ENCODE measurements at places on chromosomes 5 and 9.

DNA sequence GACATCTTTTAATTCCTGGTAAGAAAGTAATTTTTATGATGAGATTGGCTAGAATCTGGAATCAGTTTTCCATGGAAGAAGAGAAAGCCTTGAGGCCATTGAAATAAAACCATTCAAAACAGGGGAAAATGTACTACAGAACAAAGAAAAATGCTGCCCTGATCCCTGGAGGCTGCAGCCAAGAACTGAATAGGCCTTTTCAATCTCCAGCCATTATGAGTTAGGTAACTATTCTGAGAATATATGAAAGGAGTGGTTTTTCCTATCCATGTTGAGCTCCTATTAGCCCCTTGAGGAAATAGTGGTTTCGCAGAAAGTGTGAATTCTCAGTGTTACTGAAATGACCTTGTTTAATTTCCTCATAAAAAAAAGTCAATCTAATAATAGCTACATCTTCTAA, 408.5 kb upstream of the GRAMD2B start:
- no peak for DNase-seq

- DNase-seq = no peak
Measured at GRCh38 chr5:76305269-76305668, 97.8 kb upstream of the IQGAP2 start.

- DNase-seq = no peak
Measured at GRCh38 chr5:24854350-24854749, 209.6 kb upstream of the CDH10 start.

- DNase-seq = no peak
Measured at GRCh38 chr9:99143655-99144054, 38.7 kb downstream of the TGFBR1 start.

- DNase-seq = no peak
Measured at GRCh38 chr9:110103257-110103656, 104.7 kb downstream of the C9orf152 start.

DNA sequence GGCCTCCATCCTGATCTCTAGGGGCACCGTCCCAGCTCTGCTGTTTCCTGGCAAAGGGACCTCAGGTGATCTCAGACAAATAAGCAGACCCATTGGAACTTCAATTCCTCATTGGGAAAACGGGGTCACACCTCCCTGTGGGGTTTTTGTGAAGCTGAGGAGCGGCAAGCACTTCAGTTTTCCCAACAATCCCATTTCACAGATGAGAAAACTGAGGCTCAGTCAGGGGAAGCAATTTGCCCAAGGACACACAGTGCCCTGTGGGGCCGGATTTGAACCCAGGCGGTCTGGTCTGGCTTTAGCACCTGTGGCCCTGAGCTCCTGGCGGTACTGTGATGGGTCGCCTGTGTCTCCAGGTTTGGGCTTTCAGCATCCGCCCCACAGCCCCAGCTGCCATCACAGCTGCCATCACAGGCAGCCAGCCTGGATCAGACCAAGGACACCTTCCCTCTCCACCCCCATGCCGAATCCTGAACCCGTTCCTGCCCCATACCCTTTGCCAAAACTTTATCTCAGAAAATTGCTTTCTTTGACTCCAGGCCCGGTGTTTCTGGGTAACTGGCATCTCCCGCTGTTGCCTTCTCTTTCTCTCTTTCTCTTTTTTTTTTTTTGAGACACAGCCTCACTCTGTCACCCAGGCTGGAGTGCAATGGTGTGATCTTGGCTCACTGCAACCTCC, 26.4 kb downstream of the NCS1 start:
- no peak for DNase-seq

All from stimulated activated naive CD4-positive, alpha-beta T cell treated with Interleukin-2 at 50 U/mL for 16 hours (primary cell).